Activated T-cell treated with anti-CD3 and anti-CD28 coated beads for 48 hours (primary cell): ENCODE measurements at places on chromosomes 16 and 17.
A peak's percentile ranks its signal among the peaks of the same experiment; 100 is the strongest.

DNA sequence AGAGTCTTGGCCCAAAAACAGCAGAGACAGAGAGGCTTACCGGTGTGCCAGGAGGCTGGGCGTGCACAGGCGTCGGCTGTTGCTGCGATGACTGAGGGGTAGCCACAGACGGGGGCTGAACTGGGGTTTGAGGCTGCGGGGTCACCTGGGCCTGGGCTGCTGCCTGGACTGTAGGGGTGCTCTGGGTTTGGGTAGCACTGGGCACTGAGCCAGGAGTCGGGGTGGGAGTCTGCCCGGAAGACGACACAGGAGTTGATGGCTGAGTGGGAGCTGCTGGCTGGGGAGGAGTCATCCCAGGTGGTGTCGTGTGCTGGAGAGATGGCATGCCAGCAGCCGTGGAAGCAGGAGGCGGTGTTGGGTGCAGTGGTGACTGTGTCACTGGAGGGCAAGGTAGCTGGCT lies 53.2 kb upstream of the TRAP1 start:
- no peak for DNase-seq

- DNase-seq: no peak
These were observed 18.2 kb downstream of the HIGD1B start for GRCh38 chr17:44865931-44866330.

DNA sequence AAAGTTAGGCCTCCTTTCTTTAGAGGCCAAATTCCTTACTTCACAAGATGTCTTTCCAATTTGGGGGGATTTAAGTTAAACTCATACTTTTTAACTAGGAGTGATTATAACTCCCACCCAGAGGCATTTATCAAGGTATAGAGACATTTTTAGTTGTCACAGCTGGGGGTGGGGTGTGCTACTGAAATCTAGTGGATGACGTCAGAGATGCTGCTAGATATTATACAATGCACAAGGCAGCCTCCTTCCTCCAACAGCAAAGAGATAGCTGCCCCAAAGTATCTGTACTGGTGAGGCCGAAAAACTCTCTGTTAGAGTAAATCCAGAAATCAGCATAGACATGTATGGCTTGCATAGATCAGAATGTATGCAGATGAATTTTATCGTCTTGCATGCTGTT lies 324.0 kb downstream of the HS3ST4 start:
- no peak for DNase-seq

DNA sequence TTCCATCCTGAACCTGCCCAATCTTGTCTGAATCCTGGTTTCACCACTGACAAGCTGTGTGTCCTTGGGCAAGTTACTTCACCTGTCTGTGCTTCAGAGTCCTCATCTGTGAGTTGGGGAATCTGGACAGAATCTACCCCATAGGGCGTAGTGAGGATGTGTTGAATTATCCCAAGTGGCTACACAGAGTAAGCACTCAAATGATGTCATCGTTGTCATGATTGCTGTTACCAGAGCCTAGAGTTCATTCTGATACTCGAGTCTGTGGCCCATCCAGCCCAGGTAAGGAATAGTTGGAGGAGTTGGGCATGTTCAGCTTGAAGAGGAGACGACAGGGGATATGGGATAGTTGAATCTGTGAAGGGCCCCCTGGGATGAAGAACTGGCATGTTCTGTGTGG lies 45.9 kb downstream of the MAPT start:
- no peak for DNase-seq

DNA sequence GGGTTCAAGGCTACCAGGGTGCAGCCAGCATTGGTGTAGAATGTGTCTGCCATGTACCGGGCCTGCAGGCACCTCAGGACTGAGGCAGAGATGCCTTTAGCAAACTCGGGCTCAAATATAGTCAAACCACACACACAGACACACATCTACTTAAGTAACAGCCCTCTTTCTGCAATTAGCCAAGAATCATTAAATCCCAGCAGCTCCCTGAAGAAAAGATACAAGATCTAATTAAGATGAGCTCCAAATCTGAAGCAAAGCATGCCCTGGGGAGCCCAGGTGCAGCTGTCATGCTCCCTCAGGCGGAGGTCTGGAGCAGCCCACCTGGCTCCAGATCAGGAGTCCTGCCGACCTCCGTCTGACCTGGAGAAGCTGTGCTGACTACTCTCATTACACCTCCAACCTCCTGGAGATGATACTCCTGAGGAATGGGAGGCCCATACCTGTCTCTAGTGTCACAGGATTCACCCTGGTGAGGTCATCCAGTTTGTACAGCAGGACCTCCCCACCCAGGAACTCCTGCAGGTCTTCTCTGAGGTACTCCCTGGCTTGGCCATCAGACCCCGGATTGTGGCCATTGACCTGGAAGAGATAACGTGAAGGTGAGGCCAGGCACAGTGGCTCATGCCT lies 6.9 kb downstream of the MYO19 start:
- no peak for DNase-seq

- DNase-seq: no peak
These were observed 18.0 kb downstream of the TMEM114 start for GRCh38 chr16:8572063-8572918.

GRCh38 chr16:67146523-67147357 lies 4.1 kb downstream of the B3GNT9 start:
- DNase-seq: no peak

DNA sequence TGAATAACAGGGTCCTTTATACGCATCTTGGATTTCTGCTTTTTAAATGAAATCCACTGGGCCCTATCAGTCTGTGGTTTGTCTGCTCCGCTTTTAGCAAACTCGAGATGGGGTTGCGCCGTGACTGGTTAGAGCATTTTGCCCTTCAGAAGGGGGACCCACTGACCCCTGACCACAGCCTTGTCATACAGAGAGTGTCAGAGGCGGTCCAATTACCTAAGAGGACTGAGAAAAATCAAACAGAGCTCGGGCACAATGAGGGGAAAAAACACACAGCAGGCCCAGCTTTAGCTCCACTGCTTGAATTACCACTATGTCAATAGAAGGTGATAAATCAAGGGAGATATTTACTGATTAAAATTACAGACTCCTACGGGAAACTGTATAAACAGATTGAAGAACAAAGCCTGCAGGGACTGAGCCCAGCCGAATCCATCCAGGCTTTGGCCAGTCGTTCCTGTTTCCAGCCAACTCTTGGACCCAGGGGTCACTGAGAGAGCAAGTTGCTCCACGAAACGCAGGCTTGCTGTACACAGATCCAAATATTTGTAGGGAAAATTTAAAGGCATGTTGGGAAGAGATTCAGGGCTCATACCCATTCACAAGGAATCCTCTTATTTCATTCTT lies 131.9 kb upstream of the ZFHX3 start:
- DNase-seq: no peak

DNA sequence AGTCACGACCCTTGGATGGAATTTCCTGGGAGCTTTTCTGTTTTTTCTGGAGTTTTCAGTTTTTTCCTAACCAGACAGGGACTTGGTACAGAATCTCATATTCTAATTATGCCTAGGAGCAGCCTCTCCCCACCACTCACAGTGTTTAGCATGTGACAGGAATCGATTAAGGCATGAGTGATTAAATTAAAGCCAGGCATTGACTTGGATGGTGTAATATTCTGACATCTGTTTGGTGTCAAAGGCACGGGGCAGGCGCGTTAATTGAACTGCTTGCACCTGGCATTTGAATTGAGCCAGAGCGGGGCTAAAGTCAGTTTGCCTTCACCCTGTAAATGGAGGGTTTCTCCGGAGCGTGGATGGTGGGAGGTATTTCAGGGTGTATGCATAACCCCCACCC lies 11.9 kb downstream of the MAPT start:
- DNase-seq: no peak

DNA sequence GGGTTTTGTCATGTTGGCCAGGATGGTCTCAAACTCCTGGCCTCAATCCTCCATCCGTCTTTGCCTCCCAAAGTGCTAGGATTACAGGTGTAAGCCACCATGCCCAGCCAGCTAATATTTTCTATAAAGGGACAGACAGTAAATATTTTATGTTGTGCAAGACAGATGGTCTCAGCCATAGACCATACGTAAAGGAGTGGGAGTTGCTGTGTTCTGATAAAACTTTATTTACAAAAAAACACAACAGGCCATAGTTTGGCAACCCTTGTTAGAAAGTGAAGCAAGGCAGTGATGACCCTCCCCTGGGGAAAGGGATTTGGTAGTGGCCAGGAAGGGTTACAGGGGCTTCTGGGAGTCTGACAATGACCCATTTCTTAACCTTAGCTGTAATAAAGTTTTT lies 119.7 kb downstream of the GSG1L start:
- no peak for DNase-seq

- no peak for DNase-seq
These were observed 5.3 kb downstream of the MNT start for GRCh38 chr17:2395258-2396181.

GRCh38 chr17:51595826-51596398 lies 335.6 kb downstream of the UTP18 start:
- no peak for DNase-seq

DNA sequence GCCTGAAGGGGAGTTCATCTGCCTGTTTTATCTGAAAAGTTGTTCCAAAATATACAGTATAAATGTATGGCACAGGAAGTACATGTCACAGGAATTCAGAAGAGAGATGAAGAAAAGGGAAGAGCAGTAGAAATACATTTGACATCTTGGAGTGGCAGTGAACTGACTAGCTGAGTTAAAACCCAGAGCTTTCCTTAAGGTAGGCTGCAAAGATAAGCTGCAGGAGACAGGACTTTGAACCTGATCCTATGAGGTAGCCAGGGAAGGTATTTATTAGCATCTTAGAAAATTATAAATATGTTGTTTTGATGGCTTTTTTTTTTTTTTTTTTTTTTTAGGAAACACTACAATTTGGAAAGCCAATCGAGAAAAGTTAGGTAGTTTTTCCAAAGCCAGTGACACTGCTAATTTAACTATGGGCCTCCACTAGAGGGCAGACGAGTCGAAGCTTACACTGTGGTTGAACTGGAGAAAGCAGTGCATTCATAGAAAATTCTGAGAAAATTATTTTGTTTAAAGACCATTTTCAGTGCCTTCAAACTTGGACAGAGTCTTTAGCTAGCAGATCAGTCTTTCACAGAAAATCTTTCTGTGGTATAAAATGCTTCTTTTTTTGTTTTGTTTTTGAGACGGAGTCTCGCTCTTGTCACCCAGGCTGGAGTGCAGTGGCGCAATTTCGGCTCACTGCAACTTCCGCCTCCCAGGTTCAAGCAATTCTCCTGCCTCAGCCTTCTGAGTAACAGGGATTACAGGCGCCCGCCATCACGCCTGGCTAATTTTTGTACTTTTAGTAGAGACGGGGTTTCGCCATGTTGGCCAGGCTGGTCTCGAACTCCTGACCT lies 122.3 kb downstream of the SSH2 start:
- peak; percentile 47 for DNase-seq

DNA sequence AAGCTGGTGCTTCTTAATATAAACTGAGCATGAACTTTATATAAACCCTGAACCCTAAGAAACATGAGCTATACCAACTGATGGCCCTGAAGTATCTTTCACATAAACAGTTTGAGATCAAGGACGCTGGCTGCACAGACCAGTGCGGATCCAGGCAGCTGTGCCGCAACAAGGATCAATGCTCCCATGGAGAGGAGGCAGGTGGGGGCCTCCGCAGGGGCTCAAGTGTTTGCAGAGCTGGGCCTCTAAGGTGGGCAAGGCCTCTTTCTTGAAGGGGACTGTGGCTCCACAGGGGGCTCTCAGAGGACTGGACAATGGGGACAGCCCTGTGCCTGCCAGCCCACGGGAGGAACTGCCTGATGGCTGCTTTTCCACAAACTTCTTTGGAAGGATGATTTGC lies 46.0 kb downstream of the NDEL1 start:
- no peak for DNase-seq

DNA sequence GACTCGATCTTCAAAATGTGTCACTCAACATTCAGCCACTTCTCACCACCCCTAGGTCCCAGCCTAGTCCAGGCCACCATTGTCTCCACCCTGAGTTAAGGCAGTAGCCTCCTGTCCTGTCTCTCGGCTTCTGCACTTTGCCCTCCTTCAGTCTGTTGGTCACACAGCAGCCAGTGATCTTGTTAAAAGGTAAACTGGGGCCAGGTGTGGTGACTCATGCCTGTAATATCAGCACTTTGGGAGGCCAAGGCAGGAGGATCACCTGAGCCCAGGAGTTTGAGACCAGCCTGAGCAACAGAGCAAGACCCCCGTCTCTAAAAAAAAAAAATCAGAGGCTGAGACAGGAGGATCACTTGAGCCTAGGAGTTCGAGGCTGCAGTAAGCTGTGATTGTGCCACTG lies 25.8 kb downstream of the WWP2 start:
- DNase-seq: no peak

- no peak for DNase-seq
These were observed 8.3 kb downstream of the TAT start for GRCh38 chr16:71568551-71568950.

- DNase-seq: no peak
These were observed 282.4 kb upstream of the EEF2KMT start for GRCh38 chr16:5379954-5380353.

DNA sequence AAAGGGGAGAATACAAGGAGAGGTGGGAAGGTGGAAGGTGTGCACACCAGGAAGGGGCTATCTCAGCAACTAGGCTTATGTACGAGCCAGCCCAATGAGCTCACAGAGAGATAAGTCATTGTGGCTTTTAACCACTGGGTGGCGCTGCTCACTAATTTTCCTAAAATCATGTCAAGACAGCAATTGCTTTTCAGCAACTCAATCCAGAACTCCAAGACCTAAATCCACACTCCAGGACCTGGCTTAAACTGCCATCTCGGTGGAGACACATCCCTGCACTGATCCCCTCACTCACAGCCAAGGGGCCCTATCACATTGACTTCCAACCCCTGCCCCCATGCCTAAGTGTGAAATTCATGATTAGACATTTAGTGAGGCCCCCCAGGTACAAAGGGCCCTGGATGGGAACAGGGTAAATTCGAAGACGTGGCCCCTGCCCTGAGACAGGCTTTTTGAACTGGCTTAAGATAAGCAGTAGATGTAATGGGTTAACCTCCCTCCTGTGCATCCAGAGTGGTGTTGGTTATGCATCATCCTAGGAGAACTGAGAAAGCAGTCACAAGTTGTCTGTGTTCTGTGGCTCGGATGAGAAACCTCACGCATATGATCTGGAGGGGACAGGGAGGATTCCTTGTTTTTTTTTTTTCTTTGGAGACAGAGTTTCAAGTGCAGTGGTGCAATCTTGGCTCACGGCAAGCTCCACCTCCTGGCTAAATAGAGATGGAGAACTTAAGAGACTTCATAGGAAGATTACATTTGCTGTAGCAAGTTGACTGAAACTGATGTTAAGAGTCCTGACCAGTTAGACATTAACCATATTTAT lies 11.5 kb downstream of the CCL16 start:
- peak; percentile 41 for DNase-seq

DNA sequence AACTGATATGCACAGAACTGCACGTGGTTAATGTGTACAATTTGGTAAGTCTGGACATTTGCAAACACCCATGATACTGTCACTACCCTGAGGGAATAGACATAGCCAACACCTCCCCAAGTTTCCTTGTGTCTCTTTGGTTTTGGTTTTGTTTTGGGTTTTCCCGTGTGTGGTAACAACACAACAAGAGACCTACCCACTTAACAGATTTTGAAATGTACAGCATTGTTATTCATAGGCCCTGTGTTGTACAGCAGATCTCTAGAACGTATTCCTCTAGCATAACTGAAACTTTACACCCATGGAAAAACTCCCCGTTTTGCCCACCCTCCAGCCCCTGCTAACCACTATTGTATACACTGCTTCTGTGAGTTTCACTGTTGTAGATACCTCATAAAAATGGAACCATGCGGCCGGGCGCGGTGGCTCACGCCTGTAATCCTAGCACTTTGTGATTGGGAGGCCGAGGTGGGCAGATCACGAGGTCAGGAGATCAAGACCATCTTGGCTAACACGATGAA lies 76.3 kb upstream of the TBC1D3K start:
- DNase-seq: no peak

- peak; percentile 40 for DNase-seq
These were observed 661 bp downstream of the GIT1 start for GRCh38 chr17:29588562-29589411.

- DNase-seq: no peak
These were observed 204.8 kb downstream of the FTO start for GRCh38 chr16:53908731-53909130.
